ENCODE measurements at places on chromosomes 3 and 15.

- DNase-seq = no peak
Measured at GRCh38 chr3:186380622-186381380, 18.8 kb upstream of the DGKG start.

- DNase-seq = no peak
Measured at GRCh38 chr15:84699538-84700191, 16.3 kb downstream of the SEC11A start.

- DNase-seq = no peak
Measured at GRCh38 chr3:8186213-8186612, 315.4 kb upstream of the LMCD1 start.

- no peak for DNase-seq
Measured at GRCh38 chr3:59655418-59656015, 605.7 kb upstream of the CFAP20DC start.

GRCh38 chr3:86948822-86949221 is 42.1 kb downstream of the VGLL3 start:
- no peak for DNase-seq

DNA sequence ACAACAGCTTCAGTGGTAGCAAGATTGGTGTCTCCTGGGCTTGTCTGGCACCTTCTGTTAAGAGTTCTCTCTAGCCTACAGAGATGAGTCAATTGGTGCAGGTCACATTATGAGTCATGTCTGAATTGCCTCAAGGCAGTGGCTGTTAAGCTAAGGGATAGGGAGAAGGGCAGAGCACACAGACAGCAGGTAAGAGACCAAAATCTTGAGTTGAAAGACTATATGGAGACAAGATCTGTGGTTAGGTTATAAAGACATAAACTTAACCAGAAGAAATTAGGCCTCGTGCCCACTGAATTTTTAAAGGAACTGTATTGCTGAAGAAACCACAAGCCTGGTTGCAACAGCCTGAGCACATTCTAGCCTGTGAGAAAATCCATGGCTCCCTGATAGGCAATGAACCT is 19.2 kb upstream of the KPNA1 start:
- no peak for DNase-seq

GRCh38 chr3:39407259-39407629 is 724 bp downstream of the RPSA start:
- no peak for DNase-seq

DNA sequence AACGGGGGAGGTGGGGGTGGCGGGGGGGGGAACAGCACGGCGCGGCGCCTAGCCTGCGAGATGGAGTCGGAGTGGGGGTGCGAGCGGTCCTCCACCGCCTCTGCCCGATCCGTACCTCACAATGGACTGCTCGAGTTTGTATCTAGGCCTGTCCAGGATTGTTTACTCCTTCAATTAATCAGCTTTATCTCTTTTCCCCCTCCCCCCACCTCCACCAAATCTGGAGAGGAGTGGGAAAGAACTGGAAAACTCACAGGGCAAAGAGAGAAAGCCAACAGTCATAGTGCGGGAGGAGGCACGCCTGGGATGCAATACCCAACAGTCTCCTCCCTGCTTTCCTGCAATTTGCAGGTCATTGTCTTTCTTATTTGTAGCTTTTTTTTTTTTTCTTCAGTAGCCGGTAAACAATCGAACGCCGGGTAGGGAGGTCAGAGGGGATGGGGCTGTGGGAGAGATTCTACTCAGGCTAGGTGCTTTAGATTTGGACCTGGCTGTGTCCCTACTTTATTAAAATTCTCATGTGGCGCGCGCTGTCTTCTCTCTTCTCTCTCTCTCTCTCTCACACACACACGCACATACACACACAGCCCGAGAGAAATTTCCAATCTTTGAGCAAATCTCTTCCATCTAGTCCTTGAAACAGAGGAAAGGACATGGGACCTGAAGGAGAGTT is 6.9 kb upstream of the MEIS2 start:
- no peak for DNase-seq

- DNase-seq = no peak
Measured at GRCh38 chr3:76888856-76889255, 151.0 kb upstream of the ROBO2 start.

GRCh38 chr3:177484926-177485325 is 287.6 kb upstream of the TBL1XR1 start:
- DNase-seq = no peak

GRCh38 chr3:72891053-72891855 is 3.4 kb downstream of the GXYLT2 start:
- DNase-seq = no peak

DNA sequence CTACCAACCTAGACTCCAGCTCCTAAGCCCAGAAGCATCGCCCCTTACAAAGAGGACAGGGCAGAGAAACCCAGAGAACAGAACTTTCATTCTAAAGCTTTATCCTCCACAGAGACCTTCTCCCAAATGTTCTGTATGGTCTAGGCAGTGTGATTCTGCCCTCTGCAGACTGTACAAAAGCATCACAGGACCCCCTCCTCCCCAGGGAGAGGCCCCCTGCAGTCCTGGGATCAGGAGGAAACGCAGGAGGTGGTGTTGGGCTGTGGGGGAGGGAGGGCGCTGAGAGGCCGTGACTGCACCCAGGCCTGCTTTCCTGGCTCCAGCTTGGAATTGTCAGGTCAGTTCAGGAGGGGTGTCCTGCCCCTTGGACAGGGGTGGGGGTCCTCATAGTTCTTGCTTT is 101.3 kb downstream of the DGKG start:
- no peak for DNase-seq

DNA sequence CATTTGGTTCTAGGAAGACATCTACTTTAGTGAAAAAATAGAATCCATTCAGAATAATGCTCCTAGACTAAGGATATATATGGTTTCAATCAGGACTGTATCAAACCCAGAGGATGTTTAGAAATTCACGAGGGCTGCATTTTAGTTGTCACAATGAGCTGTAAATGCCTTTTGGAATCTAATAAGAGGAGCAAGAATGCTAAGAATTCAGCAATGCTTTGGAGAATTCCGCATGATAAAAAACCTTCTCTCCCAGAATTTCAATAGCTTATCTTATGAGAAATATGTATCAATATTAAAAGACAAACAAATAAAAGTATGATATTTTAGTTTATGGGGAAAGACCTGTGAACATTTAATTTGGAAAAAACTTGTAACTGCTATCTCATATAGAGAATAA is 885.1 kb downstream of the ZPLD1 start:
- DNase-seq = no peak

GRCh38 chr3:89923921-89924610 is 816.6 kb downstream of the EPHA3 start:
- DNase-seq = no peak

DNA sequence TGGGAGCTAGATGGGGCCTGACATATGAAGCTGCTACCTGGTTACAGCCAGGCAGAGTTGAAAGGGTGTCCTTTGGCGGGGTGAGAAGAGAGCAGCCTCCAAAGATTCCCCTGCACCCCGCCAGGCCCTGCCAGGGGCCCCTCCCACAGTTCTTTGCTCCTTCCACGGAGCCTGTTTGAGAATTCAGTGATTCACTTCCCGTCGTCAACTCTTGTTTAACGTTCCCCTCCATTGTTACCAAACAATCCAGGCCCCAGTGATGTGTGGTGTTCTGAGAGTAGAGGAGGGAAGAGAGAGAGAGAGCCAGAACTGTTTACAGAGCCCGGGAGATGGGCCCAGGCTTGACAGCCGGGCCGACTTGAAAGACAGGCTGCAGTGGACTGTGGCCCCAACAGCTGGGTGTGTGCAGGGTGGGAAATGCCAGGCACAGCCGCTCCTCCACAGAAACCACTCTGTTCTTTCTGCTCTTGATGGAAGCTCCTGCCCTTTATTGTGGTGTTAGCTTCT is 81.5 kb downstream of the SMAD3 start:
- DNase-seq = no peak

- DNase-seq = no peak
Measured at GRCh38 chr3:105094588-105094987, 272.1 kb upstream of the ALCAM start.

- DNase-seq = no peak
Measured at GRCh38 chr15:39542385-39543065, 38.4 kb upstream of the THBS1 start.

GRCh38 chr3:58474348-58474911 is 17.5 kb upstream of the KCTD6 start:
- DNase-seq = no peak

GRCh38 chr3:129348734-129349133 is 70.1 kb downstream of the HMCES start:
- DNase-seq = no peak

DNA sequence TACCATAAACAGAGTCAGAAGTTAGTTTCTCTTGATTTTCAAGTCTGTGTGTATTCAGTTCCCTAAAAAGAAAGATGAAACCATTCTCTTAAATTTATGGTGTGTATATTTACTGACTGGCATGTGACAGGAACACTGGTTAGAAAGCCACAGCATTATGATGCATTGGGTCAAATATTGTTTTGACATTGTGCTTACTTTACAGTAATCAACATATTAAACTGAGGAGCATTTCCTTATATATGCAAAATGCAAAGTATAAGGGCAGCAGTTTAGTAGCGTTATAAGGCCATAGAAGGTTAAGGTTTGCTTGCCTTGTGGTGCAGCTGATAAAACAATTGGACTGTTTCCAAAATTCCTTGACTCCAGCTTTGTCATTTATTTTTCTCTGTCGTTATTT is 72.9 kb downstream of the EPHA3 start:
- no peak for DNase-seq

GRCh38 chr15:88321271-88321670 is 64.7 kb upstream of the NTRK3 start:
- DNase-seq = no peak

GRCh38 chr15:71934446-71934845 is 124.1 kb downstream of the NR2E3 start:
- DNase-seq = no peak

GRCh38 chr3:138786788-138787271 is 47.9 kb downstream of the PIK3CB start:
- no peak for DNase-seq

- no peak for DNase-seq
Measured at GRCh38 chr15:69609776-69610175, 157.2 kb downstream of the RPLP1 start.

DNA sequence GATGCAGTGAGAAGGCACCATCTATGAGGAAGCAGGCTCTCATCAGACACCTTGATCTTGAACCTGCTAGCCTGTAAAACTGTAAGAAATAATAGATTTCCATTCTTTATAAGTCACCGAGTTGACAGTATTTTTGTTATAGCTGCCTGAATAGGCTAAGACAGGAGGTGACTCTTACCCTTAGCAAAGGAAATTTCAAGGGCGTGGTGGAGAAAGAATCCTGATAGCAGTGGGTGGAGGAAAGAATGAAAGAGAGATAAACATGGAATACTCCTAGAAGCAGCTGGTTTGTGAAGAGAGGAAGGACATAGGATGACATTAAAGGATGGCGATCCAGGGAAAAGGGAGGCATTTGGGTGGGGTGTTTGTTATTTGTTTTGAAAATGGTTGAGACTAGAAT is 41.4 kb downstream of the SIDT1 start:
- DNase-seq = no peak

GRCh38 chr3:81788610-81789009 is 27.2 kb upstream of the GBE1 start:
- no peak for DNase-seq

- peak; percentile 61 for DNase-seq
Measured at GRCh38 chr3:32186097-32186496, 52.4 kb upstream of the CMTM8 start.

DNA sequence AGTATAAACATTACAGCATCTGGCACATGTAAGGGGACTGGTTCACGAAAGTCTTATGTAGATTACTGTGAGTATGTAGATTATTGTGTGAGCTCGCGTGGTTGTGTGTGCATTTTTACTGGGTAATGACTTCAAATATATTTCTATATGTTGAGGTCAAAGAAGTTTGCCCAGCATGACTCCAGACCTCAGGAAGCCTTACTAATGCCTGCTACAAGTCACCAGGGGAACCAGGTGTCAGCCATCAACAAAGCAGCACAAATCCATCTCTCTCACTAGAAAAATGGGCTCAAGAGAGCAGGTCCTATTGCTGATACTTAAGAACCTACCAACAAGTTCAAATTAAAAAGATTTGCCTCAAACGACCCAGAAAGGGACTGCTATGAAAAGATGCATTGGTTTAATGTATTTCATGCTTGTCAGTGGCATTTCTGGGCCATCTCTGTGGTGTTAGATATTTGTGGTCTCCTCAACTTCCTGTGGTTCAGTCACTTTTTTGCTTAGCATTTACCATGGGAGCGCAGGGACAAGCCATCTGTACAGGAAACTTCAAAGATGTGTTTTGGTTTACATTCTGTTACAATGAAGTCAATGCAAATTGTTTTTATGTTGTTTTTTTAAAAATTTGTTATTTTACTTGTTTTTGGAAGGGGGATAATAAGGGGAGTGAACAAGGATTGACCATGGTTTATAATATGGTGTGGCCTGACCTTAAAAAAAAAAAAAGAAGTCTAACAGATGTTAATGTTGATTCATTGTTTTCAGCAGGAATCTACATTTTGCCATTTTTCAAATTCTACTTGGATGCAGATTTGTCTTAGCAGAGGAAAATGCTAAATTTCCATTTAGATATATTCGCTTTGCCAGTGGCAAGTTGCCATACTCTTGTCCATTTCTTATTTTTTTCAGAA is 172.1 kb upstream of the ADAMTS9 start:
- DNase-seq = no peak

GRCh38 chr3:47813551-47814177 is 10.7 kb downstream of the DHX30 start:
- DNase-seq = no peak

DNA sequence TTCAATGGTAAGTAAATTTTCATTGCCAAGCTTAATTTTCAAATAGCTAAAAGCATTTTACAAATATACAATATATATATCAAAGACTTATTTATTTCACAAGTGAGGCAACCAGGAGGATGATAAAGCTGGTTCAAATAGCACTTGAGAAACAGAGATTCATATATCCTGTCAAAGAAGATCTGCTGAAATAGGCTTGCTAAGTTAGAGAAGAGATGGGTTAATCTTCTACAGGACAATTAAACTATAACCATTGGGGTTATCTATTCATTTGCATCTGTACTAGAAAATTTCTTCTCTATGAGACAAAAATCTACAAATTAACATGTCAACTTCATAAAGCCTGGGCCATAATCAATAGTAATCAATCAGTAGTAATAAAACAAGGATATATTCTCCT is 637.7 kb upstream of the UBE2E2 start:
- no peak for DNase-seq

GRCh38 chr15:69107025-69107620 is 53.3 kb upstream of the GLCE start:
- DNase-seq = no peak

DNA sequence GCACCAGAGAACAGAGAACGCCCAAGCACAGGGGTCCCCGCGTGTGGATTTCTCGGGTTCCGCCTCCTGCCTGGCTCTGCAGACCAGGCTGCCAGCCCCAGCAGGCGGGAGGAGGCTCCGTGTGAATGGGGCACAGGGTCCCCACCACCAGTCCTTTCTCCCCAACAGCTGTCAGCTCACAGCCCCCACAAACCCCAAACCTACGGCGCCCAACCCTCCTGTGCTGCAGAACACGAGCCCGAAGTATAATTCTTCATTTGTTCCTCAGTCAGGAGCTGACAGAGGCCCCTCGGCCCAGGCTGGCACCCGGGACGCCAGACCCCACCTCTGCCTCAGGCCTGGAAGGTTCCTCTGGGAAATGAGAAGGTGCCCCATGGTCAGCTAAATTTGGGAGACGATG is 78.0 kb downstream of the TBC1D2B start:
- no peak for DNase-seq
